ENCODE measurements at places on chromosomes 2 and 18.
A peak's percentile ranks its signal among the peaks of the same experiment; 100 is the strongest.

DNA sequence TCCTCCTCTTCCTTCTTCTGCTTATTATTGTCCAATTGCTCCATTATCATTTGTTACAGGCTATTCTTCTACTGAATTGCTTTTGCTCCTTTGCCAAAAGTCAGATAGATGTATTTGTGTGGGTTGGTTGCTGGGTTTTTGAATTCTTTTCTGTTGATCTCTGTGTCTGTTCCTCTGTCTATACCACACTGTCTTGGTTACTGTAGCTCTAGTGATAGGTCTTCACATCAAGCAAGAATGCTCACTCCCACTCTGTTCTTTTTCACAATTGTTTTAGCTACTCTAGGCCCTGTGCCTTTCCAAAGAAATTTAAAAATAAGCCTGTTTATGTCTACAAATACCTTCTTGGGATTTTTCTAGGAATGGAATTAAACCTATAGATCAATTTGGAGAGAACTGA is 217.2 kb downstream of the GALR1 start:
- no peak for DNase-seq

- DNase-seq = no peak
Measured at GRCh38 chr2:201196003-201196402, 13.1 kb downstream of the CASP10 start.

DNA sequence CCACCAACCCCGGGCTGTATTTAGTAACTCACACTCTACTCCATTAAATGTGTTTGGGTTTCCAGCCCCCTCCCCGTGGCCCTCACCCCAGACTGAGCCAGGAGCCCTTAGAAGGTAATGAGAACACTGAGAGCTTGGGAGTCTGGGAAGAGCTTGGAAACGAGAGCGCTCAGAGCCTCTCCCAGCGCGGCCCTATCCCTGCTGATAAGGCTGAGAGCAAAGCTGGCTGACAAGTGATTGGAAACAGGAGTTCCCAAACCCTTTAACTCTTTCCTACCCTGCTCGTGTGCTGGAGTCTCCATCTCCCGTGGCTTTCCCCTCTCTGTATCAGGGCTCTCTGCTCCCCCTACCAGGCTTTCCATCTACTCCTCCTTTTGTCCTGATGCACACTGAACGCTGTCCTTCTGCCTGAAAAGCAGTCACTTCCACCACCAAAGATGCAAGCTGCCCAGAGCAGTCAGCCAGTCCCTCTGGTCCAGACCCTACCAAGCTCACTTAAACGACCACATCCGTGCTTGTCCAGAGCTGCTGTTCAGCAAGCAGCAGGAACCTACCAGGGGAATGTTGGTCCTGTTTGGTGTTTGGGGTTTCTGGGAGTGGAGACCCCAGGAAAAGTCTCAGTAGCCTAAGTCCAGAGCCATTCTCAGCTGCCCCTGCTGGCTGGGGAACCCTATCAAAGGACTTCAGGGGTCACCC is 100.0 kb upstream of the PKDCC start:
- no peak for DNase-seq

DNA sequence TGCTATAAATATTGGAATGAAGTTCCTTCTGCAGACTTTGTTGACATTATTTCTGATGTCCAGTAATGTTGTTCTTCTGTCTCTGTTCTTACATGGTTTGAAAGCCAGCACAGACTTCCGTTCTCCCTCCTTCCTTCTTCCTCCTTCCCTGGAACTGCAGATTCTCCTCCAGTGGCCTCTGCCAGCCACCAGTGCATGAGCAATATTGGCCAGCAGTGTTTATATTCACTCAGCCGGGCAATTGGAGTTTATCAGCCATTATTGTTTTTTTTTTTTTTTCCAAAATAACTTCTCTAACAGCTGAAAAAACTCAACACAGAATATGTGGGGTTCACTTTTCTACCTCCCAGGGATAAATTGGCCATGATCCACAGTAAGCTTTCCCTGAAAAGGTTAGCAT is 86.8 kb downstream of the ADCYAP1 start:
- DNase-seq = no peak

DNA sequence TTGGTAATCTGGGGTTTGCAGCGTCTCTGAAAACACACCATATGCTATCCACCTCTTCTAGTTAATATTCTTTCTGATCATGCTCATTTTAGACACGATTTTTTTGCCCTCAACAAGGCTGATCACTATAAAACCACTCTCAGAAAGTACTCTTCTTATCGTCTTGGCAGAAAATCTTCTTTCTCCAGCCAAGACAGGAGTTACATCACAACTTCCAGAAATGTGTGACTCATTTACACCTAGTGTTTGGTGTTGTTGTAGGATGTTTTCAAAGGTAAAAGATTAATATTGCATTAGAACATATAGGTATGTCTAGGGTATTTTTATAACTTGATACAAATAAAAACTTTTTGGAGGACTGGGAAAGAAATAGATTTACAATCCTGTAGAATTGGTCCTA is 138.5 kb upstream of the NETO1 start:
- no peak for DNase-seq

DNA sequence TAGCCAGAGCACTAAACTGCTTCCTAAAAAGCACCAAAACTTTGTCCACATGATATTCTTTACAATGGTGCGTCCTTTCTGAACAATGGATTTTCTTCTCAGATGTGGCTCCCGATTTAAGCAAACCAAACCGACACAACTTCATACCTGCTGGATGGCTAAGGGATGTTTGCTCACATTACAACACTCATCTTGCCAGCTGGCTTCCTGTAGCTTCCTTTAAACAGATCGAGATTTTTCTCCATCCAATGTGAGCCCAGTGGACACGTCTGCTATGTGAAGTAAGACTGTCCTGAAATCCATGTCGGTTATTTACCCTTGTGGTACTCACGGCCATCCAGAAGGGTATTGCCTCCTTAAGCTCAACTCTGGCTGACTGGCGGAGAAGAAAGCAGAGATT is 126.5 kb downstream of the MAPK4 start:
- DNase-seq = no peak

- no peak for DNase-seq
Measured at GRCh38 chr2:134625311-134625710, 93.5 kb downstream of the TMEM163 start.

- no peak for DNase-seq
Measured at GRCh38 chr2:19748073-19748375, 153.8 kb downstream of the TTC32 start.

- DNase-seq = no peak
Measured at GRCh38 chr2:141137122-141137693, 993.6 kb downstream of the LRP1B start.

GRCh38 chr2:69291721-69292120 is 95.3 kb downstream of the GFPT1 start:
- no peak for DNase-seq

- peak; percentile 4 for DNase-seq
Measured at GRCh38 chr2:207474863-207475485, 54.8 kb upstream of the CREB1 start.

- no peak for DNase-seq
Measured at GRCh38 chr2:173715441-173715840, 249.7 kb downstream of the SP3 start.

Measured in stimulated activated naive CD4-positive, alpha-beta T cell treated with Interleukin-2 at 50 U/mL for 16 hours (primary cell).